ENCODE measurements at places on chromosomes 3 and 15. TPM values are rescaled to one million over a fixed set of nuclear protein-coding genes. Genes with fewer than 3 reads are reported as not detected.

DNA sequence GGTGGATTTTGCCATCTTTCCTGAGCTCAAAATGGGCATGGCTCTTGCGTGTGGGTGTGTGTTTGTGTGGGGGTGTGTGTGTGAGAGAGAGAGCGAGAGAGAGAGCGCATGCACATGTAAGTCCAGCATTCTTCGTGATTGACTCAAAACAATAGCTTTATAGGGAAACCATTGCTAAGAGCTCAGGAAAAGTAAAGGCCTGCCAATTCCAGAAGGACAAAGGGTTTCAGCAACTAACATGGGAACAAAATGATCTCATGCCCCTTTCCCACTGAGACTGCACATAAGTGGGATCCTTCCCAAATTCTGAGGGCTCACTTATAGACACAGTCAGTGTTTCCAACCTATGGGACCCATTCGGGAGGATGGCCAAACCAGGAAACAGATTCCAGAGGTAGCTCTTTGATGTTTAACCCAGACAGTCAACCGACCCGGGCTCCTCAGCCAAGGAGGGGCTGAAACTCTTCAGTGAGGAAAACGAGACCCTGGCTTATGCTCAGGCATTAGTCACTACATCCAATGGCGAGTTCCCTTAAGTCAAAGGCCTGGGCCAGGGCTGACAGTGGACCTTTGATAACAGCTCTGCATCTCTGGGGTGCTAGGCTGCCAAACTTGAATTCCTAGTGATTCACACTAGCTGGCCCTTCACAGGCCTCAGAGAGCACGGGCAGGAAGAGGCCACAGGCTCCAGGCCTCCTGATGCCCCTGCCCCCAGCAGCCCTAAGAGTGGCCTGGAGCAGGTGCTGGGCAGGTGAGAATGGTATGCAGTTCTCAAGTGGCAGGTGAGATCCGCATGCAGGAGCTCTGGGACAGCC lies 305.0 kb upstream of the C2CD4B start:
- DNase-seq = peak; percentile 90

GTF2E1 gene
- total RNA-seq = 18.5 TPM

GRCh38 chr15:41946970-41947369 lies 25.4 kb downstream of the EHD4 start:
- no peak for DNase-seq

DNA sequence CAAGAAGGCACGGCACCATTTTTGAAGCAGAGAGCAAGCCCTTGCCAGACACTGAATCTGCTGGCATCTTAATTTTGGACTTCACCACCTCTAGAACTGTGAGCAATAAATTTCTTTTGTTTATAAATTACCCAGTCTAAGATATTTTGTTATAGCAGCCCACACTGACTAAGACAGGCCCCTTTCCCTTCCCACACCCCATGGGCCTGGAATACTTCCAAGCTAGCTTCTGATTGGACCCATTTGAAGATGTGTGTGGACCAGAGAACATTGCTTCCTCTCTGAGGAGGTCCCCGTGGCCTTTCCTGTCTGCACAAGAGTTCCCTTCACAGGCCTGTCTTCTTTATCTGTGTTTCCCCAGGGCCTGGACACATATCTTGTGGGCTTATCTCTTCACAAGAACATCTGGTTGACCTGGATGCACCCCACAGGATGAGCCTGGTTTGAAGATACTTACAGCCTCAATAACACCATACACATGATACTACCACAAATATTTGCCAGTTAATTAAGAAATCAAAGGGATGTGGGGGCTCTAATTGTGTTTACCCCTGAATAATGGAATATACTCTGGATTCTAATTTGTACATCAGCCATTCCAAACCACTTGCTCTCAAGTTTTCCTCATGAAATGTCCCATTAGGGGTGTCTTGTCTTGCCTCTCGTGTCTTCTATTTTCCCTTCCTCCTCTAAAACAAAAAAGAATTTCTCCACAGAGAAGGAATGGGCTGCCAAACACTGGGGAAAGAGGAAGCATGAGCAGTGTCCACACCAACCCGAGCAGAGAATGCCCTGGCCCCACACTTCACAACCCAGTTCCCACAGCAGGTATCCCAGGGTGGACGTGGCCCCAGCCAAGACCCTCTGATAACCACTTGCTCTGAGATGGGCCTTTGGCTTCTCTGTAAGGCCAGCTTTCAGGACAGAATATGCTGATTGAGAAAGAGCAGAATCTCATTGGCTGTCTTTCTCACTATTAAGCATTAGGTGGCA lies 42.5 kb downstream of the GLB1 start:
- no peak for DNase-seq

DNA sequence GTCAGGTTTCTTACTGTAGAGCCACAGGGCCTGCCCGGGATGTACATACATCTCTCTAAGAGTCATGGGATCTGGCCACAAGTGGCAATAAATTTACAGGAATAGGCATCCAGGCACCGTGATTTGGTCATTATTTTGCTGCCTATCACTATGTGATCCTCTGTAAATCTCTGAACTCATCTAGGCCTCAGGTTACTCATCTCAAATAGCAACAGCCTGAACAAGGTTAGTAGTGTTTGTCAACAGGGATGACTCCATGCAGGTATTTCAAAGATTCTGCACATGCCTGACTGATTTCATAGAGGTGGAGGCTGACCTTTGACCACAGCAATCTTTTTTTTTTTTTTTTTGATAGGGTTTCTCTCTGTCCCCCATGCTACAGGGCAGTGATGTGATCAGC lies 88.8 kb upstream of the TBL1XR1 start:
- DNase-seq = no peak

DNA sequence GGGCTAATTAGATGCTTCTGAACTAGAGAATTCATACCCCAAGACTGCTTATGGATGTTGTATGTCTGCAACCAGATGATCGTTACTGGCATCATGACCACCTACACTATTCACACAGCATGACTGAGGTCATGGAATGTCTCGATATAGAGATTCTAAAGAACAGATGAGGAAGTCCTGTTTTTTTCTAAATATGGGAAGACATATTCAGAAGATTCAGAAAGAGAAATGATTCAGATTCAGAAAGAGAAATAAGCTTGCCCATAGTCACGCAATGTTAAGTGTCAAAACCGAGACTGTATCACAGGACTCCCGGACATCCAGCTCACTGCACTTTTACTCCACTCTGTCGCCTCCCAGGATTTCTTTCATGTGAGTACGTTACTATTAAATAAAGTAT lies 136.2 kb downstream of the TPRG1 start:
- no peak for DNase-seq

GRCh38 chr15:22918056-22918455 lies 62.1 kb downstream of the CYFIP1 start:
- DNase-seq = peak; percentile 45

DNA sequence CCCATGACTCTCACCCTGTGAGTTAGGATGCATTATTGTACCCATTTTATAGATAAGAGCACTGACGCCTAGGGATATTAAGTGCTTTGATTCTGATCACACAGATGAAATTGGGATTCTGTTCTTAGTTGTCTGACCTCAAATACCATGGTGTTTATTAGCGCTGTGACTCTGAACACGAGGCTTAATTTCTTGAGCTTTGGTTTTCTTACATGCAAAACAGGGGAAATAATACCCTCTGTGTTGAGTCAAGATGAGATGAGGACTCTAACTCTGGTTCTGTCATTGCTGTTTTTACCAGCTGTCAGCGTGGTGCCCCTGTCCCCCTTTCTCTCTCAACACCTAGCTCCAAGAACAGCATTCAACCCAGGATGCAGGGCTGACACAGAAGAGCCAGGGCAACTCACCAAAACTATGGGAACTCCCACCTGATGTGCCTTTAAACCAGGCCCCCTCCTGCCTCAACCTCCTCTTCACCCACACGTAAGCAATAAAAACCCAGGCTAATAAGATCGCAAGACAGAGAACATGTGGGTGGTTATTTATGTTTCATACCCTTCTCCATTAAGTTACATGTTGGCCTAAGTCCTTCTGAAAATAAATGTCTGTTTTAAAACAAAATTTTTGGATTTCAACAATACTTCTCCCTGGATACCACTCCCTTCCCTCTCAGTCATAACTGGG lies 100.1 kb upstream of the SPATA12 start:
- DNase-seq = no peak

- no peak for DNase-seq
Measured at GRCh38 chr15:79023546-79023890, 67.1 kb downstream of the RASGRF1 start.

GRCh38 chr15:81284256-81285031 lies 39.5 kb downstream of the STARD5 start:
- no peak for DNase-seq

- DNase-seq = no peak
Measured at GRCh38 chr3:16810593-16811367, 74.0 kb upstream of the PLCL2 start.

GRCh38 chr3:46935168-46935858 lies 41.2 kb downstream of the CCDC12 start:
- peak; percentile 96 for DNase-seq

DNA sequence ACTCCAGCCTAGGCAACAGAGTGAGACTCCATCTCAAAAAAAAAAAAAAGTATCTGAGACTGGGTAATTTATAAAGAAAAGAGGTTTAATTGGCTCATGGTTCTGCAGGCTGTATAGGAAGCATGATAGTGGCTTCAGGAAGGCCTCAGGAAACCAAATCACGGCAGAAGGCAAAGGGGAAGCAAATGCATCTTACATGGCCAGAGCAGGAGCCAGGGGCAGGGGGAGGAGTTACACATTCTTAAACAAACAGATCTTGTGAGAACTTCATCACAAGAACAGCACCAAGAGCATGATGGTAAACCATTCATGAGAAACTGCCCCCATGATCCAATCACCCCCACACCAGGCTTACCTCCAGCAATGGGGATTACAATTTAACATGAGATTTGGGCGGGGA lies 37.2 kb downstream of the ACAP2 start:
- no peak for DNase-seq

DNA sequence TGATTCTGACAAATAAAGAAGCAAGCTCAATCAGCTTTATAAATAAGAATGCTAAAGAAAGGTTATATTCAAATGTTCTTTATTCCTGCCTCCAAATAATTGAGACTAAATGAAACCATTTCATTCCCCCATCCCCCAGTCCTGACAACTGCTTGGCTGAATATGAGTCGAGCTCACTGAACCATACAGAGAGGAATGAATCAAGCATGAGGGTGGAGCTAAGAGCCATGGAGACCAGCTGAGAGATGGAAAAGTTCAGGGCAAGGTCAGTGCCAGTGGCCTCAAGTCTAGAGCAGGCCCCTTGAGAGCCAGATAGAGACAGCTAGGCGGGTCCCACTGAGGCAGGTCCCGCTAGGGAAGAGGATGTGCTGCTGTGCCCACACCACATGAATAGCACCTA lies 188.7 kb upstream of the EIF1B start:
- no peak for DNase-seq

CPNE9 gene
- not detected for total RNA-seq

GRCh38 chr3:159848348-159849118 lies 140.1 kb upstream of the IL12A start:
- DNase-seq = no peak

FRMD4B gene
- total RNA-seq = 0.28 TPM

DNA sequence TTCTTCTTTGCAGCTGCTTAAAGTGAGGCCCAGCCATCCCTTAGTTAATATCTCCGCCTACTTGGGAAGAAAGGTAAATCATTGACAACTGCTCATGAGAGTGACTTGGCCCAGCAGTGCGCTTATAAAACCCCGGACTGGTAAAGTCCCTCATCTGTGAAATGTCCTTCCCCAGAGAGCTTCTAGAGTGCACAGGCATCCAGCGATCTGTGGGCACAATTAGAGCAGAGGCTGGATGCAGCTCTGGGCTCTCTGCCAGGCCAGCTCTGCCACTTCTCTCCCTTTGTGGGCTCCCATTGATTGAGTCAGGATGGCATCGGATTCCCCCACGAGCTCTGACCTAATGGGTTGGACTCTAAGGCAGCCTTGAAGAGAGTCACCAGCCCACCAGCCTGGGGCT lies 219.0 kb upstream of the LINGO1 start:
- DNase-seq = no peak

DNA sequence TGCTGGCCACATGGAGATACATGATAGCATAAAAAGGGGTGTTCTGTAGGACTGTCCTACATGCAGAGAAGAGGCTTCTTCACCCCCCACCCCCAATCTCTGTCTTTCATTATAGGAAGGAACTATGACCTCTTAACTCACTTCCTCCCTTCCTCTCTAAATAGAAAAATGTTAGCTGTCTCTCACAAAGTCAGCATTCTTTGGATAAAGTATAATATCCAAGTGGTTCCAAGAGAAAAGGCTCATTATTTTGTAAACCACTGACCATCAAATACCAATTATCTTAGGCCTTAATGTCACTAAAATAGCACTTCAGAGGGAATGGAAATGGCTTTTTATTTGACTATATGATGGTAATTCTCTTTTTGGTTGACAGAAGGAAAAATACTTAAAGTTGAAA lies 95.3 kb upstream of the SLC2A2 start:
- DNase-seq = no peak

NRROS gene
- total RNA-seq = not detected

GRCh38 chr3:186534113-186534669 lies 10.0 kb downstream of the CRYGS start:
- DNase-seq = no peak

Measured in IMR-90 (cell line).